Mammary microvascular endothelial cell (primary cell): ENCODE measurements at places on chromosomes 11 and 22. TPM values are rescaled to one million over a fixed set of nuclear protein-coding genes. Genes with fewer than 3 reads are reported as not detected.

PGA4 gene
- total RNA-seq: not detected in 2 replicates

ENDOD1 gene
- 31.6 and 33.4 TPM in 2 replicates for total RNA-seq

SPDYC gene
- total RNA-seq: not detected in 2 replicates

OR8A1 gene
- not detected in 2 replicates for total RNA-seq

LRRC32 gene
- total RNA-seq: 129 and 139 TPM in 2 replicates

PGA5 gene
- total RNA-seq: not detected in 2 replicates

APLNR gene
- 0.27 TPM in 1 of 2 replicates, not detected in the other for total RNA-seq

EMID1 gene
- under 0.01 and 1.9 TPM in 2 replicates for total RNA-seq
